ENCODE measurements at places on chromosomes 2 and 18.
A peak's percentile ranks its signal among the peaks of the same experiment; 100 is the strongest.

DNA sequence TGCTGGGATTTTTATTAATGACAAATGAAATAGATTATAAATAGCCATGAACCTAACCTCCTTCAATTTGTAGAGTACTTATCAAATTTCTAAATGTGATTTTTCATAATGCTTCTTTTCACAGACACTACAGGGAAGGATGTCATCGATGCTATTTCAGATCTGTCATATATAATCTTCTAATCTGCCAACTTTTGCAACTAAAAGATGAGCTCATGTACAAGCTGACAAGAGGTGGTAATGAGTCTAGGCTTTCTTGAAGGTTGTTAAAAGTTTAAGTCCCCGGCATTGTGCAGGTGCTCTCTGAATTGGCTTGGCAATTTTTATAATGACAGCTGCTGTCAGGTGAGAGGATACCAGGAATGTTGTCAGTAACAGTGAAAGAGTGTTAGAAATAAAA, 320.4 kb downstream of the LRRTM4 start:
- no peak for DNase-seq

GRCh38 chr2:63589148-63589958, 590 bp downstream of the MDH1 start:
- DNase-seq: no peak

DNA sequence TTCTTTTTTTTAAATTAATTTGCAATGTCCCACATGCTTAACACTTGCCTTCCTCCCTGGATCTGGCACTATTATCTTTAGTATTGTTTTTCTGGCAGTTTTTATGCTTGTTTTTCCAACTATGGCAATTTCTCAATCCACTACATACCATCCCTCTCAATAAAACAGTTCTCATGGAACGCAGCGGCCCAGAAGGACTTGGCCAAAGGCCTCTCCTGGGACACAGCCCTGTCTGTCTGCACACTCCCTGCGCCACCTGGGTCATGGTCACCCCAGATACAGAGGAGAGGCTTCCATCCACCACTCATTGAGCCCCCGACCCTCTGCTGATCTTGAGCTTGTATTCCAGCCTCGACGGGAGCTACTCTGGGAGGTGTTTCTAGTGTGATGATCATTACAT, 91.2 kb downstream of the TWIST2 start:
- DNase-seq: no peak

DNA sequence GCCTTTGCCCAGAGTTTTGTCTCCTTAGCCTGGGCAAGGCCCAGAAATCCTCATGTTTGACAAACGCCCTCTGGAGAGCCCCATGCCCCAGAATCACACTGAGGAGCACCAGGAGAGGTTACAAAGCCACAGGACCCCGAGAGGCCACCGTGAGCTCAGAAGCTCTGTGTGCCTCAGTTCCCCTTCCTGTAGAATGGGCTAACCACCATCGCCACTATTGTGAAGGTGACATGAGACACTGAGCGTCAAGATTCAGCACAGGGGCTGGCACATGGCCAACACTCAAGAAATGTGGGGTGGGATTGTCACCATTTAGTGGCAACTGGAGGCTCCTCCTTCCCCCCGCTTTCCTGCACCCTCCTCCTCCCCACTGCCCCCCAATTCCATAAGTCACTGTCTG, 1.2 kb upstream of the NMUR1 start:
- no peak for DNase-seq

DNA sequence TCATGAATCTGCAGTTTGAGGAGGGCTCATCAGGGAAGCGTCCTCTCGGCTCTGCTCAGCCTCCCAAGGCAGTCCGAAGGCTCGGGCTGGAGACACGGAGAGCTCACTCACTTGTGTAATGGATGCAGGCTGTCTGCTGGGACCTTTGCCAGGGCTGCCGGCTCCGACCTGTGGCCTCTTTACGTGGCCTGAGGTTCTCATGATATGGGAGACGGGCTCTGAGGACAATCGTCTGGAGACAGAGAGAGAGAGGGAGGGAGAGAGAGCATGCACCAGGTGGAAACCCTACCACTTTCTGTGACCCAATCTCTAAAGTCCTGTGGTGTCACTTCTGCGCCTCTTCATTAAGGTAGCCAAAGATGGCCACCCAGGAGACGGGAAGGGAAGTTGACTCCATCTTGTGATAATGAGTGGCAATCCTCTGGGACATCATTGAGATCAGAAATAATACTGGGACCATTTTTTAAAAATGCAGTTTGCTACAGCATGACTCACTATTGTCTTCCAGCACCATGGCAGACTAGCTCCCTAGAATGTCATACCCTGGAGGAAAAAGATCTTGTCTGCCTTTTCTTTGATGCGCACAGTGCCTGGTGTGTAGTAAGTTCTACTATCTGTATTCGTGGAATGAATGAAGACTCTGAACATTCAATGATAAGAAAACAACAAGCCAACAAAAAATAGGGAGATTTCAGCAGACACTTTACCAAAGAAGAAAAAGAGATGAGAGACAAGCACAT, 60.2 kb downstream of the CD8B2 start:
- DNase-seq: no peak

DNA sequence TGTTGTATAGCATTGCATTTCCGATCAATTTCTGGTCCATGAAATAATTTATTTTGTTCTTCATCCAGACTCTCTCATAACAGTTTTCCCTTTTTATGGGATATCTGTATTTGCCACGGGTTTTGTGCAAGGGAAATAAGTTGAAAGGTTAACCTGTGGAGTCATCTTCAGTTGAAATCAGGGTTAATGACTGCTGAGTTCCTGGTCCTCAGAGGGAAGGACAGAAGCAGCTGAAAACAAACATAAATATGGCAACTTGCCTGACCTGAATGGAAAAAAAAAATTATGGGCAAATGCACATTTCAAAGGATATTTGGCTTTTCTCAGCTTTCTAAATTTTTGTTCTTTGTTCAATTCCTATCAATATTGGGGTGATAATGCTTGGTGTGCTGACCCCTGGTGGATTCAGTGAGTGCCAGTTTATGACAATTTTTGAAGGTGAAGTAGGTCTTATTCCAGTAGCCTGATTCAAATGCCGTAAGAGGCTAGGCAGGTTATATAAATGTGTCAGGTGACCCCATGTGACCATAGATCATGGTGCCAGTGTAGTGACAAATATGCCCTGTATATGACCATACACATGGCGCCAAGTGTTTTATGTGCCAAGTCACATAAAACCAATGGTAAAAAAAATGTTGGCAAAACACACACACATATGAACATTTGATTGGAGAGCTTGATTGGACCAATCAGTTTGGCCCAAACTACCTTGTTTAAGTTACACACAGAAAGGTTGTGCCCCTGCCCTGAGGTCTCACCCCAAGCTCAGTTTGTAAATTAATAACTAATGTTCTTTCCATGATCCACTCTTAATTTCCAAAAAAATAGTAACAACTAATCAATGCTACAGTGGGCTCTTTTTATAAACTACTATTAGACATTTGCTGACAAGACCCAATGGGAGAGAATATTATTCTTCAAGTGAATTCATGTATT, 47.6 kb upstream of the FAM124B start:
- DNase-seq: peak; percentile 13

- no peak for DNase-seq
These were observed 67.4 kb downstream of the MOGAT1 start for GRCh38 chr2:222738809-222739208.

GRCh38 chr2:27779417-27780055, 8.0 kb downstream of the MRPL33 start:
- DNase-seq: no peak

DNA sequence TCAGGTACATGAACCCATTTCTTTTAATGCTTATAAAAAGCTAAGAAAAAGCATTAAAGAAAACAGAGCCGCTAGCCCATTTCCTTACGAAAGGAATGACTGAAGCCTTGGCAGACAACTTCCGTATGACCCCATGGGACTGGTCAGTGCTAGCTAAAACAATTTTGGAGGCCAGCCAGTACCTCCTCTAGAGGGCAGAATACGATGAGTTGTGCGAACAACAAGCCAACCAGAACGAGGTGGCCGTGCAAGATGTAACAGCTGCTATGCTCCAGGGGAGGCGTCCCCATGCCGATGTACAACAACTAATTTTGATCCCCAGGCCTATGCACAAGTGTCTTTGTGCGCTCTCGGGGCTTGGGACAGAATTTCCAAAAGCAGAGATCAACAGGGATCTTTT, 16.7 kb downstream of the MAP3K2 start:
- DNase-seq: no peak

DNA sequence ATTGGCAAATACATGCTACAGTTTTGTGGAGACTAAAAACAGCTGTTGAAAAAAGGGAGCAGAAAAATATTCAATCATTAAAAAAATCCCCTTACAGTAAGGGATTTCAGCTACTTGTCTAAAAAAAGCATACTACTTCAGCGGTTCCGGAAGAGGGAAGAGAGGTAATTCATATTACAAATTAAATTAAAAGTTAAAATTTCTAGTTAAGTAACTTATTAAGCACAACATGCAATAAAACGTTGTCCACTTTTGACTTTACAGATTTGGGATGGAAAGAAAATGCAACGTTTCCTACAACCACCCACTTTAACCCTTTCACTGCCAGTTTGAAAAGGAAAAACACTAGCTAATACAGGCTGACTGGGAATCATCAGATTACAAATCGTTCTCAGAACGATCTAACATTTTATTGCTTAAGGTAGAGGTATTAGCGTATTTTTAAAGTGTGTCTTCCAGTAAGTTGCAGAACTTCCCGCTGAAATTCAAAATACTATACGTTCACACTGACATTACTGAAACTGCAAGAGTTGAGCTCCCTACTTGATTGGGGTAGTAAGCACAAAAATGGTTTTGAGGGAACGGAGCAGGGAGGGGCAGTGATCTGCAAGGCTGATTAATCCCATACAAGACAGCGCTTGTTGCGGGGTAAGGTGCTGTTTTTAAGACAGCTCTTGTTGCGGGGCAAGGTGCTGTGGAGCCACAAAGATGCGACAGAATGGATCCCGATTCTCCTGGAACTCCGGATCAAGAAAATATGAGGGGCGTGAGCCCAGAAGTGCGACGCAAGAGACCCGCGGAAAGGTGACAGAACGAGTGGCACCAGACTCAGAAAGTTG, 743 bp downstream of the HADHA start:
- DNase-seq: peak; percentile 58

DNA sequence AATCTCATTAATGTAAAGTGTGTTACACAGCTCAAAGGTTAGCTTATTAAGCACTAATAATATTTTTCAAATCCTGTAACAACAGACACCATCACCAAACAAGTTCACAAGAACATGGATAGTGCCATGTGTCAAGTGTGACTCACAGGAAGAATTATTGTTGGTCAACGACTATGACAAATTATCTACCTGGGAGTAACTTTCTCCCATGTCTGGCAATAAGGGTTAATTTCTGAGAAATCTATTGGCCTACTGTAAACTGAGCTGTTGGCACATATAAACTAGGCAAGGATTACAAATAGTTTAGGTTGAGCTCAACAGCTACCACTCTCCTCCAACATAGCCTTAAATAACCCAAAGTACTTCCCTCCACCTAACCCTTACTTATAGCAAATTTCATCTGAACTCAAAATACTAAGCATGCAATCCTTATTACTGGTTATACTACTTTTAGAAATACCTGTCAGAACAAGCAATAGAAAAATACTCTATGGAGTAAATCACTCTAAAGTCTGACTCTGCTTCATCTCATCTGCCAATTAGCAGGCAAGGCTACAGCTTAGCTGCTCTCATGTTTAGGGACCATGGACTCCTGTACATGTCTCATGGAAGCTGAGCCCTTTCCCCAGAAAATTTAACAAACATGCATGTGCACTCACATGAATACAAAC, 223.0 kb downstream of the NBAS start:
- no peak for DNase-seq

GRCh38 chr18:24271381-24272228, 126.0 kb downstream of the OSBPL1A start:
- peak; percentile 4 for DNase-seq

GRCh38 chr2:15733867-15734673, 142.4 kb downstream of the DDX1 start:
- no peak for DNase-seq

DNA sequence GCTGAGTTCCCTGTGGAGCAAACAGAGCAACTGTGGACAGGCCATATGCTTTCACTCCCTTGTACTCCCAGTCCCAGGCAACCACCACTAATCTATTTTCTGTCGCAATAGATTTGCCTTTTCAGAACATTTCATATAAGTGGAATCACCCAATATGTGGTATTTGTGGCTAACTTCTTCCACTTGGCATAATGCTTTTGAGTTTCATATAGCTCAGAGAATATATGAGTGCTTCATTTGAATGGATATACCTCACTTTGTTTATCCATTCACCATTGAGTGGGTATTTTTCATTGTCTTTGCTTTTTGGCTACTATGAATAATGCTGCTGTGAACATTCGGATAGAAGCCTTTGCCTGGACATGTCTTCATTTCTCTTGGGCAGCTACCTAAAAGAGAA, 151.9 kb downstream of the CERS6 start:
- no peak for DNase-seq

GRCh38 chr18:34901299-34901698, 139.9 kb upstream of the MAPRE2 start:
- DNase-seq: no peak

GRCh38 chr18:42181474-42181873, 226.4 kb downstream of the PIK3C3 start:
- no peak for DNase-seq

- no peak for DNase-seq
These were observed 34.6 kb downstream of the SETBP1 start for GRCh38 chr18:44715245-44715644.

DNA sequence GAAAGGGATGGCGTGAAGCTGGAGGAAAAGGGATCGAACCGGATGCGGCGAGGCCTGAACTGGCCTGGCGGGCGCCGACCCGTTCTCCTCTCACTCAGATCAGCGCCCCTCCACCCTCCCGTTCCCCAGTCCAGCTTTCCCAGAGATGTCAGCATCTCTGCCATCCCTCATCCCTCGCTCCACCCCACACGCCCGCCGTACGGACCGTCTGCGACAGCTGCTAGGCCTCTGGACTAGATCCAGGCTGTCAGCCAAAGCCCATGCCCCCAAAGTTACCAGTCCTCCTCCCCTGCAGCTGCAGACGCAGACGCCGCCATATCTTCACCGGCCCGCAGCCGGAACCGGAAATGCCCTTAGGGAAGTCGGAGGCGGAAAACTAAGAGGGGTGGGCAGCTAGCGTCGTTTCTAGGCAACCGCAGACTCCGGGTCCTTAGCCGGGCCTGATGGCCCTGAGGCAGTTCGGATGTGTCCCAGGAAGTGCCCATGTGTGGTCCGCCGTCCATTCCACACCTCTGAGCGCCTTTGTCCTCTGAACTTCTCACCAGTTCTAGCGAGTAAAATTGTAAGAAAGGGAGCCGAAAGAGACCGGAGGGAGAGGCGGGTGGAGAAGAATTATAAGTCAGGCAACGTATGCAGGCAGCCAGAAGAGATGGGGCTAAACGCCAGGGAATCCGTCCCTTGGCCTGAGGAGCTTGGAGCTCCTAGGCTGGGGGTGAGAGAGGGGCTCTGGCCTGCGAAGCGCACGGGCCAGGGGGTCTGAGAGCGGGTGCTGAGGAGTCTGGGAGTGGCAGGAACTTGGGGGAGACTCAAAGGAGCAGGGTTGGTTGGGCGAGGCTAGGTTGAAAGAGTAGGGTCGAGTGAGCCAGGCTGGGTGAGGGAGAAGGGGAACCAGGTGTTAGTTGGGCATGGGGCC, at the start of the genes RNF25 and STK36:
TSS of gene RNF25 (minus strand) at position 349 of the 913 bp plus-strand sequence. CDS start at position 317, 32 bp downstream.
TSS of gene STK36 (plus strand) at position 433 of the 913 bp plus-strand sequence. CDS start 744 bp downstream, outside the sequence.
- DNase-seq: peak; percentile 76

Data from hematopoietic multipotent progenitor cell treated with erythropoietin and hydrocortisone succinate and interleukin-3 and kit ligand, for 15 days (in vitro differentiated cells).